ENCODE measurements at places on chromosomes 4 and X.

- no peak for DNase-seq
Measured at GRCh38 chr4:40953283-40954087, 203.7 kb downstream of the NSUN7 start.

DNA sequence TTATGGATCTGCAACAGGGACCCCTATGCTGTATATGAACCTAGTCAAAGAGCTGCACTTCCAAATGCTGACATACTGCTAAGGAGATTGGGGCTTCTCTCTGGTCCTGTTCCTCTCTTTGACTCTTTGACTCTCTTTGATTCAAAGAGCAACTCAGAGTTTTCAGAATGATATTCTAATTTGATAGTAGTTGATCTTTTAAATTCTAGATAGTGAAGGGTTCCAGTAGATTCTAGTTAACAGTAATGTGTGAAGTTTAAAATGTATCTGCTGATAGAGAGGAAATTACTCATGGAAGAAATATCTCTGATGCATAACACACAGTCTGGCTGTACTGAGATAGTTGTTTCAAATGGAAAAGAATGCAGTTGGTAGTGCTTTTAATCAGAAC, 239.1 kb downstream of the RASL11B start:
- no peak for DNase-seq

DNA sequence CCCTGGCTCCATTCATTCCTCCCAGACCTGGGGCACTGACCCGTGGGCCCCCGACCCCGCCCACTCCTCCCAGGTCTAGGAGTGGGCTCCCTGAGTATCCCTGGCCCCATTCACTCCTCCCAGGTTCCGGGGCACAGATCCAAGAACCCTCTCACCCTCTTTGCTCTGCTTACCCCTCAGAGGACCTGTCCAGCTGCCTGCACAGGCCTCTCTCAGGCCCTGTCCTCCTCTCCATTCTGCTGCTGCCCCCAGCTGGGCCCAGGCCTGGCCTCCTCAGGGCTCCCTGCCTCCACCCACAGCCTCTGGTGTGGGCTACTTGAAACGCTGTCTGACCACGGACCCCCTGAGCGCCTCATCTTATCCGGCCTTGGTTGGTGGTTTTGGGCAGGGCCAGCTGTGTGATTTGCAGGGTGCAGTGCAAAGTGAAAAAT, 217.7 kb upstream of the PSAPL1 start:
- DNase-seq, result no peak

DNA sequence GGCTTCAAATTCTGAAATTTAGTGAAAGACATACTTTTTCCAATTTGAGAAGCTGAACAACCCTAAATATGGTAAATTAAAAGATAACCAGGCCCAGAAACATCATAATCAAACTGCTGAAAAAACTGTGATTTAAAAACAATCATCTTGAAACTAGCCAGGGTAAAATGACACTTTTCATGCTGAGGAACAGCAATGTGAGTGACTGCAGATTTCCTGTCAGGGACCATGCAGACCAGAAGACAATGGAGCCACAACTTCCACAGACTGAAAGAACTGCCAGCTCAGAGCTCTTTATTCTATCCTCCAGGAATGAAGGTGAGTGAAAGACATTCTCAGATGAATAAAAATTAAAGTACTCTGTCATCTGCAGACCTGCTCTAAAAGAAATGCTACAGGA, 73.3 kb downstream of the NAT8L start:
- no peak for DNase-seq

DNA sequence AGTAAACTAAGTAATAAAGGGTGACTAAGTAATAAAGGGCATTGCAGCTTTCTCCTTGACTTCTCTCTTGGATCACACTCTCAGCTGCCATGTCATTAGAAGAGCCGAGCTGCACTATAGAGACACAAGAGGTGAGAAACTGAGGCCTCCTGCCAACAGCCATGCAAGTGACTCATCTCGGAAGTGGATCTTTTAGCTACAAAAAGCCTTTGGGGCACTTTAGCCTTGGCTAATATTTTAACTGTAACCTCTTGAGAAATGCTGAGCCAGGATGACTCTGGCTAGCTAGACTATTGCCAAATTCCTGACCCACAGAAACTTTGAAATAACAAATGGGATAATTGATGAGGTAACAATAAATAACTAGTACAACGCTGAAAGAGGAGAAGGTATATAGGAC, 1.5 kb upstream of the NEIL3 start:
- DNase-seq, result no peak

DNA sequence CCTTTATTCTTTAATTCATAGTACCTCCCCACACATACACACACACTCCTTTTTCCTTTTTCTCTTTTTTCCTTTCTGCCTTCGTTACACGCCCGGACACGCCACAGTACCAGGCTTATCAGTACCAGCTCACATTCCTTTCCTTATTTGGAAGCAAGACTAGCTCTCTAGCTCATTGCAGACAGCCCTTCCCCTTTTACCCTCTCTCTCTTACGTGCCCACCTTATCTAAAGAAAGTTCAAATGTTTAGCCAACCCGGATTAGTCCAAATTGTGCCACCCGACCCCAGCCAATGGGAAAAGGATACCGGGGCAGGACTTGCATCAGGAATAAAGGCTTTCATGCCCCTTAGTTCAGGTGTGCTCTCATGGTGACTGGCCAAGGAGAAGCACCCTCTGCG, 194.7 kb upstream of the VCX3A start:
- no peak for DNase-seq

- DNase-seq, result no peak
Measured at GRCh38 chr4:83197555-83198235, 83.2 kb upstream of the PLAC8 start.

DNA sequence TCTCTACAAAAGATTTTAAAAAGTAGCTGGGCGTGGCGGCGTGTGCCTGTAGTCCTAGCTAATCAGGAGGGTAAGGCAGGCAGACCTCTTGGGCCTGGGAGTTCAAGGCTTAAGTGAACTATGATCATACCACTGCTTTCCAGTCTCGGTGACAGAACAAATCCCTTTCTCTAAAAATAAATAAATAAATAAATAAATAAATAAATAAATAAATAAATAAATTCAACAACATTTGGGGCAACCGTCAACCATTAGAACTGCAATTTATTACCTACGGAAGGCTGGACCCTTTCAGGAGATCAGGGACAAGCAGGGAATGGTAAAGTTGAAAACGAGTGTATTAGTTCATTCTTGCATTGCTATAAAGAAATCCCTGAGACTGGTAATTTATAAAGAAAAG, 136.2 kb upstream of the USP9X start:
- DNase-seq, result no peak

GRCh38 chr4:167779864-167780263, 312.5 kb upstream of the ANXA10 start:
- DNase-seq, result no peak

GRCh38 chr4:137952116-137952515, 290.0 kb downstream of the SLC7A11 start:
- no peak for DNase-seq

DNA sequence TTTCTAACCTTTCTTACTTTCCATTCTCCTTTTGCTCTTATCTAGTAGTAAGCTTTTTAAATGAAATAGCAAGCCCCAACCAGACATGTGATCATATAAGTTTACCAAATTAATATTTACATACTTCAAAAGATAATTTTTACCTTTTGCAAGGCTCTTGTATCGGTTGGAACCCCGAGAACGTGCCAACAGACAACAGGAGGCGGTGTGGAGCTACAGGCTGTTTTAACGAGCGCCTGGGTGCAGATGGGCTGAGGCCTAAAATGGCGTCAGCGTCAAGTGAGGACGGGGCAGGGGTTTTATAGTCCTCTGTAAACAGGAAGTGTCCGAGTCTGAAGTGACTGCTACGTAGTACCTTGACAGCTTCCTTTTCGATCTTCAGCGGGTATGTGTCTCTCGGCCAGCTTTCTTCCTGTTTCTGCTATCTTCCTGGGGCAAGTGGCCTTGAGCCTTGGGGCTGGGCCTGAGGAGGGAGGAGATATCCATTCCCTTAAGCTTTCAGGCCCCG, 342.7 kb downstream of the GALNTL6 start:
- DNase-seq, result no peak
